Activated T-cell treated with anti-CD3 and anti-CD28 coated beads, Interleukin-2, amount 50 U/mL, for 24 hours (primary cell): ENCODE measurements at places on chromosomes 13 and 19.

- no peak for DNase-seq
These were observed 138.3 kb upstream of the RFC3 start for GRCh38 chr13:33679658-33680012.

GRCh38 chr13:91902291-91902690, 503.9 kb downstream of the GPC5 start:
- no peak for DNase-seq

GRCh38 chr19:1672769-1673644, 20.6 kb upstream of the TCF3 start:
- DNase-seq: no peak

DNA sequence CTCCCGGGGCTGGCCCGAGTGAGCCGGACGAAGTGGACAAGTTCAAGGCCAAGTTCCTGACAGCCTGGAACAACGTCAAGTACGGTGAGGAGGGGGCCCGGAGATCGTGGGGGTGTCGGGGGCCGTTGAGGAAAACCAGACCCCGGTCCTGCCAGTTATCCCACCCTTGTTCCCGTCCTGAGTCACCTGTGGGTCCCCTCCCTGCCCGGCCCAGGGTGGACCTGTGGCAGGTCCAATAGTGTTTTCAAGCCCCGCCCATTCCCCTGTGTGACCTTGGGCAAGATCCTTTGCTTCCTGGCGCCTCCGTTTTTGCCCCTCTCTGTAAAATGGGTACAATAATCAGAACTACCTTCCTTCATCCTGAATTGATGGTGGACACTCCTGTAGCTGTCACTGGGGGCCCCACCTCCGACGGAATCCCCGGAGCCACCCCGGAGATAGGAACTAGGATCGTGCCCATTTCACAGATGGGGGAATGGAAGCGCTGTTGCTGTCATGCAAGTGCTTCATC, 593 bp downstream of the ATG4D start:
- peak; percentile 39 for DNase-seq

GRCh38 chr13:84126671-84127171, 244.4 kb upstream of the SLITRK1 start:
- no peak for DNase-seq

- DNase-seq: no peak
These were observed 121.2 kb downstream of the PCCA start for GRCh38 chr13:100209857-100210825.

- no peak for DNase-seq
These were observed 5.5 kb upstream of the ADGRE5 start for GRCh38 chr19:14375582-14376291.
